ENCODE measurements at places on chromosomes 11 and 22.

- DNase-seq = peak; percentile 80
Observed at GRCh38 chr11:6320411-6321155, at the start of gene CAVIN3. CAVIN3 (minus strand) TSS chr11:6320501; CDS start chr11:6320476, 25 bp downstream.

GRCh38 chr22:45612451-45612901, 59.2 kb upstream of the ATXN10 start:
- DNase-seq = peak; percentile 87

GRCh38 chr11:122634501-122634900, 21.0 kb upstream of the UBASH3B start:
- DNase-seq = peak; percentile 62

DNA sequence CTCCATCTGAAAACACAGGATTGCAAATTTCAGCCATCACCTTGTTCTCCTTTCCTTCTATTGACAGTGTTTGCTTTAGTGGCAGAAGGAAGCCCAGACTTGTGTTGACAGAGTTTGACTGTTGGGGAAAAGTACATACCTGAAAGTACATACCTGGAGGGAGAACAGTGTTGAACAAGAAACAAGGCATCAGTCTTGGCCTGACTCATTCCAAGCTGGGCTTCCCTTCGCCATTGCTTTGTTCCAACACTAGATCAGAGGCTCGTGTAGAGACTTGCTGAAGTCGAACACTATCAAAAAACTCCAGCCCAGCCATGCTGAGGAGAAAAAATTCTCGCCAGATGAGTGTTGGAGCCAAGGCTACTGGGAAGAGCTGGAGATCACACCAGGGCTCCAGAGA, 133.4 kb downstream of the BBOX1 start:
- no peak for DNase-seq

DNA sequence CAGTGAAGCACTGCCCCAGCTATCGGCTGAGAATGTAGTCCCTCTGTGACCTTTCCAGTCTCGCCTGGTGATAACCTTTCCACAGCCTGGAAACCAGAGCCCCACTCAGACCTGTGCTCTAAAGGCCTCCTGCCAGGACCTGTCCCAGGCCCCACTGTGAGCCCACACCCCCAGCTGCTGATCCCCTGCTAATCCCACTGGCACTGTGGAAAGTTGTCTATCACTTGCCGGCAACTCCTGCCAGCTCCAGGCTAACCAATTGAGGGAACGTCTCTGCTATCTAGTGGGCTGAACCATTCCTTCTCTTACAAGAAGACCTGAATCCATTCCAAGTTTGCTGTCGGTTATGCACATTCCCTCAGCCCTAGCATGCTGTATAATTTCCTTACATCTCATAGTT, 328.2 kb downstream of the FAM181B start:
- DNase-seq = no peak

DNA sequence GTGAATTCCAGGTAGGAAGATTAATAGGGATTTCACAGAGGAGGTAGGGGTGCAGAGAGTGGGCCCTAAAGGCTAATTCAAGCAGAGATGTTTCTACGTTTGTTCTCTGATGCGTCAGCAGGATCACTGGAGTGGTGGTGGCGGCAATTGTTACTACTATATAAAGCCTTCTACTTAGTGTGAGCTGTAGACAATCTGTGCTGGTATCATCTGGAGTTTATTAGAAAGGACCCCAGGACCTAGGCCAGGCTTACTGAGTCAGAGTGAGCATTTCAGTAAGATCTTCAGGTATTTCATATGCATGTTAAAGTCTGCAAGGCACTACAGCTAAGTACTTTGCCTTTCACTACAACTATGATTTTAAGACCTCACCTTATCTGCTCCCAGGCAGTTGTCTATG, 59.5 kb downstream of the USP35 start:
- DNase-seq = no peak

DNA sequence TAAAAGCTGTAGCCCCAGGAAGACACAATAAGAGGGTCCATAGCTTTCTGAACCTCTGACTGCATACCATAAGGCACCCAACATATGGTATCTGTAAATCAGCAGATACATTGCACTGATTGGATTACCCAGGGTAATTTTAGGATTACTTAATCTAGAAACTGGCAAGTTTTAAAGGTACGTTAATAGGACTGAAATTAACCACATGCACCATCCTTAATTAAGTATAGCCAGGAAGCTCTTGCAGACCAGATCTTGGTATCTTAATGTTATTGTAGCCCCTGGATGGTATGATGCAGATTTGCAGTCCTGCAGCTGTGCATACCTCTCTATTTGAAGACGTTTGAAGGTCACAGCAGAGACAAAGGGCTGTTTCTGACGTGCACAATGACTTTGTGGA, 72.8 kb downstream of the ARHGAP42 start:
- no peak for DNase-seq

DNA sequence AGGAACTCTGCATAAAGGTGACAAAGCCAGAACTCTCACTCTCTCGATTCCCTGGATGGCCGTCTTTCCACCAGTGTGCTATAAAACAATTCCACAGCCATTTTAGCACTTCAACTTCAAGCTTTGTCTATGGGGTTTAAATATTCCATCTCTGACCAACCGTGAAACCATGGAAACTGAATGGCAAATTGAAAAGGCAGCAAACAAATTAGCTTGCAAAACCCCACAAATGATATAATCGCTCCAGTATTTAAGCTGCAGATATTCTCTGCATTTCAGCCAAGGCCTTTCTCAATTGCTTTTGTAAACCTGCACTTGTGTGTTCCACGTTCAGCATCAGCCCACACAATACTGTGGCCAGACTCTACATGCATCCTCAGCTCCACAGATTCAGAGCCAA, 131.7 kb upstream of the ISX start:
- no peak for DNase-seq

DNA sequence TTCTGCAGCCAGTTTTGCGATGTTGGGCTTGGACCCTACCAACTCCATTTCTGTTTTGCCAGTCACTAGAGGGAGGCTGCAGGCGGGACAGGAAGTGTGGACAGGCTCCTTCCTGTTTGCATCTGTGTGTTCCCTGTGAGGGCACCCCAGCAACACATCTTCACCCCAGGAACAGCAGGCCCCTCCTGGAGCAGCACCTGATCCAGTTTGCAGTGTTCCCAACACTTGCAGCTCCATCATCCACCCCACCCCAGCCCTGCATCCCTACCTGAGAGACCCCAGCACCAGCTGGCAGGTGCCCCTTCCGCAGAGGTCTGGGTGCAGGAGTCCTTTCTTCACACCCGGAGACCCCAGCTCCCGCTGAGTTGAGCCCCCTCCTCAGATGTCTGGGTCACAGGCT, 7.4 kb upstream of the VSIG10L2 start:
- no peak for DNase-seq

- no peak for DNase-seq
Observed at GRCh38 chr11:120063686-120064340, 74.1 kb downstream of the TRIM29 start.

- DNase-seq = no peak
Observed at GRCh38 chr22:32728291-32728690, 73.2 kb upstream of the TIMP3 start.

DNA sequence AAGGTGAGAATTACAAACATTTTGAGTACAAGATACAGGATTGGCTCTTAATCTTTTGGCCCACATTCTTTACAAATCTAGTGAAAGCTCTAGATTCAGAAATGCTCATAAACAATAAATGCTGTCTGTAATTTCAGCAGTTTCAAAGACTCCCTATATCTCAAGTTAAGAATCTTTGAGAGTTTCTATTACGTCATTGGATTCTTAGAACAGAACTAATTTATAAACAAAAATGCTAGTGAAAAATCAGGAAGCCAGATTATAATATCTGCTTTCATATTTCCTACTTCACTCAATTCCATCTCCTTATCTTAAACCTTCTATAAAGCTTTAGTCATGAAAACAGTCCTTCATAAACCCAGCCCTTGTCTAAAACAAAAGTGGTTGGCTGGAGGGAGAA, 32.1 kb downstream of the CTSC start:
- DNase-seq = no peak

GRCh38 chr22:39663751-39664150, 93.2 kb downstream of the CACNA1I start:
- no peak for DNase-seq

GRCh38 chr11:117851852-117852251, 24.6 kb downstream of the FXYD6 start:
- DNase-seq = no peak

GRCh38 chr22:27804470-27805297, 3.1 kb upstream of the MN1 start:
- no peak for DNase-seq

DNA sequence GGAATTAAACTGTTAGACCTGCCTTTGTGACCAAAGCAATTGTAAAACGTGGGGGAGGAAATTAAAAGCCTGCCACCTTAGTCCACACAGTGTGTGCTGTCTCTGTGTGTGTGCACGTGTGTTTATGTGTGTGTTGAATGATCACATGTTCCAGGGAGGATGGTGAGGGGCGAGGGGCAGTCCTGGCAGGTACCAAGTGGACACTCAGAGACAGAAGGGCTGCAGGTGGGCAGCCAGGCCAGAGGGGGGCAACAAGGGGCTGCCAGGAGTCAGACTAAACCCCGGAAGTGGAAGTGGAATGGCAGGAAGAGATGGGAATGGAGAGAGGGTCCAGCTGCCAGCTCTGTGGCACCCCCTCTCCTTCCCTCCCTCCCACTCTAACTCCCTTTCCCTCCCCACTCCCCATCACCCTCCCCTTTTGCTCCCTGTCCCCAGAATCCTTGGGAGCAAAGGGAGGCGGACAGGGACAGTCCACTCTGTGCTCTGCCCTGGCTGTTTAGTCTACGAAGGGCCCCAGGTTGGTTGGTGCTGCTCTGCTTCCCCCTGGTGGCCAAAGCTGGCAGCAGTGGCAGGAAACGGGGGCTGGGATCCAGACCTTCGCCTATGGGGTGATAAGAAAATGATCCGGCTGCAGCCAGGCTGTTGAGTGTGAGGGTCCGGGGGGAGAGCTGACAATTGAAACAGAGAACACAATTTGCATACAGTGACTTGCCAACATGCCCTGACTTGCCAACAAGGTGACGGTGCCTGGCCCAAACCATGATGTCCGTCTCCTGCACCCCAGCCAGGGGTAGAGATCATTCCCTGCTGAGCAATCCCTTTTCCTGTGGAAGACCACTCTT, 24.4 kb downstream of the P2RY2 start:
- DNase-seq = peak; percentile 89

DNA sequence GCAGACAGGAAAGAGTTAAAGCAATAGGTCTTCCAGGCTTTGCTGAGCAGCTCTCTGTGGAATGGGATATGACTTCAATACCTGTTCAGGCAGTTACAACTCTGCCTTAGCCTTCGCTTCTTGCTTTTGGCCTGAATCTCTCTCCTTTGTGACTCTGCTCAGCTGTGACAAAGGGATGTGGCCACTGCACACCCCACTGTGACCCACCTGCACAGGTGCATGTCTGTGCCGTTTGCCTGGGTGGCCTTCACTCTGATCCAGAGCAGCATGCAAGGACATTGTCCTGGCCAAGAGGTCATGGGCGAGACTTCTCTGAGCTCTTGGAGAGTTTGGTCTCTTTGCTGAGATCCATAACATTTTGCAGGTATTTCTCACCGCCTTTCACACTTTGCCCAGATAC, 891.3 kb downstream of the BRD1 start:
- DNase-seq = no peak

DNA sequence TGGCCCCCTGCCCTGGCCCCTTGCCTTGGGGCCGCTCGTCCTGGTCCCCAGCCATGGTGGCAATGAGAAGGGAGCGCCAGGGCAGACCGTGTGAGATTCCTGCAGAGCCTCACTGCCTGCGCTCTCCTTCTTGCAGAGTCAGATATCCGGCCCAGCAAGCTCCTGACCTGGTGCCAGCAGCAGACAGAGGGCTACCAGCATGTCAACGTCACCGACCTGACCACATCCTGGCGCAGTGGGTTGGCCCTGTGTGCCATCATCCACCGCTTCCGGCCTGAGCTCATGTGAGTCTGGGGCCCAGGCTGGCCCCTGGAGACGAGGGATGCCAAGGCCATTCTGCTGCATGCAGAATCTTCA, 114.1 kb downstream of the MICAL2 start:
- DNase-seq = peak; percentile 62

GRCh38 chr22:19096555-19096954, 25.7 kb downstream of the DGCR2 start:
- no peak for DNase-seq

- no peak for DNase-seq
Observed at GRCh38 chr11:56906683-56907148, 82.0 kb upstream of the OR5AK2 start.

- DNase-seq = no peak
Observed at GRCh38 chr22:39967996-39968972, 8.1 kb downstream of the TMA7B start.

- no peak for DNase-seq
Observed at GRCh38 chr11:34263441-34264091, 94.2 kb downstream of the ABTB2 start.

DNA sequence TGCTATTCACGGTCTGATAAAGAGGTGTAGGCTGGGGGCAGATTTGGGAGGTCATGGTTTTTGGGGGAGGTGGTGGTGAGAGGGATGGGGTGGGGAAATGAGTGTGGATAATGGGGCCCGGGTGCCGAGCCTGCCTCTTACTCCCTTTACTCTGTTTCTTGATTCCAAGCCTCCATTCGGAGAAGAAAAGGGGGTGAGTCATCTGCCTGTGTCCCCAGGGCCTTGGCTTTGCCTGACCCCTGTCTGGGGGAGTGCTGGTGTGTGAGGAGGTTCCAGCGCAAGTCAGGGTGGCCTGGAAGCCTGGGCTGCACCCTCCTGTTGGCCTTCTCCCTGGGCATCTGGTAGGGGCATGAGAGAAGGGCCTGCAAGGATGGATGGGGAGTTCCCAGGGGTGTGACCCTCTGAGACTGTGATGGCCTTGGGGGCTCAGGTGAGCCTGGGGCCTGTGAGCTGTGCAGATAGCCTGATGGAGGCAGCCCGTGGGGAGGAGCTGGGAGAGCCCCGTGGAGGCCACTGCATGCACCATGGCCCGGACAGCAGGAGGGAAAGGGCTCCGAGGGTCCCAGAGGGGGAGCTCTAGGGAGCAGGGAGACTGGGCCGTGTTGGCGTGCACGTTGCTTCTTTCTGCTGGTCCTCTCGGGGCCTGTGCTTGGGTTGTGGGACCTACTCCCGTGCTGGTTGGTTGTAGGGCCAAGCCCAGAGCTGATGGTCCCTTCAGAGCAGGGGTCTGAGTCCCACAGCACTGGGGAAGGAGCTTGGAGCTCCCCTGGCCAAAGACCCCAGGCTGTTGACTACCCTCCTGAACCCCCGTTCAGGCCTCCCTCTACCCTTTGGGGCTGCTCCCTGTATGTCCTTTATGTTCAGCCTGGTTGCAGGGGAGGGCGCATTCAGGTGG, 26.3 kb upstream of the ACR start:
- no peak for DNase-seq

DNA sequence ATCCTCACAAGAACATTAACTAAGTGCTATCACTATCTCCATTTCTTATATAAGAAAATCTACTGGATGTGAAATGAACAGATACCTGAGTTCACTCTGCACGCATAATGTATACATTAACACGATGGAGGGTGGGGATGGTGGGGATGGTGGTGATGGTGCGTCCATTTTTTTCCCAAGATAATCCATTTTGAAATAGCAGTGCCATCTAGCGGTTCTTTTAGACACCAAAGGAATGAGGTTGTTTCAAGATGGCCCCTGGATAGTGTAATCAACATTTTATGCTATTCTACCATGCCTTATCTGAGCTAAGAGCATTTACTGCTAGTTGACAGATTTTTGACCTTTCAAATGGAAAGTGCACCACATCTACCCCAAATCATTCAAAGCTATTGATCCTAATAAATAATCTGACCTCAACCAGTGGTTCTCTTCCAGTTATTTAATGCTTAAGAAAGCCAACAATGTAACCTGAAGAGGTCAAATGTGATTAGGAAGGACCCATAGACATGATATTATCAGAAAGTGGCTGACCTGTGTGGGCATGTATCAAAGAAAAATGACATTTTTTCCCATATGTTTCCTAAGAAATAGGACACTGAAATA, 714.7 kb upstream of the TENM4 start:
- DNase-seq = no peak

All from muscle of back (tissue), 13 donors.